ENCODE measurements at places on chromosomes 5 and 9.

DNA sequence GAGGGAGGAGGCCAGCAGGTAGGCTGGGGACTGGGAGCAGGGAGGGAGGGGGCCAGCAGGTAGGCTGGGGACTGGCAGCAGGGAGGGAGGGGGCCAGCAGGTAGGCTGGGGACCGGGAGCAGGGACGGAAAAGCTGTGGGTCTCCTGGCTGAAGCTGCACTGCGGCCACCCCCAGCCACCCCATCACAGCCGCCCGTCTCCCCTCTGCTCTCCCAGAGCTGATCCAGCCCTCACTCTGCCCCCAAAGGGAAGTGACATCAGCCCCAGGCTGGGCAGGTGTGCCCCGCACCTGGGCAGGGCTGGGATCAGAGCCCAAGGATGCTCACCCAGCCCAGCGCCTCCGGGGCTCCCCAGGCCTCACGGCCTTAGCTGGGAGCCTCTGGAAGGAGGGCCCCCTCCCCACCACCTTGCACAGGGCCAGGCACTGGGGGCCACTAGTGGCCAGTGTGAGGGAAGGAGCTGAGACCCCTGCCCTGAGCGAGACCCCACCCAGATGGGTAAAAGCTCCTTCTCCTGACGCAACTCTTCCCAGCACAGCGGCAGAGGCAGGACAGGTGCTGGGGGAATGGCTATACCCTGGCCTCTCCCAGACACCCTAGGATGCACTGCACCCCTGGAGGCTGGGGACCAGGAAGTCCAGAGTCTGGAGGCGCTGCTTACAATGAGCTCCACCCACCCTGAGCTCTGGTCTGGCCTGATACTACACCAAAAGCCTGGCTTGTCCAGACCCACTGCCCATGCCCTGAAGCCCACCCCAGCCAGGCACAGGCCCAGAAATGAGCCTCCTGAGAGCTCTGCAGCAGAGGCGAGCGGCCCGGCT is 11.6 kb downstream of the AGPAT2 start:
- DNase-seq: no peak

DNA sequence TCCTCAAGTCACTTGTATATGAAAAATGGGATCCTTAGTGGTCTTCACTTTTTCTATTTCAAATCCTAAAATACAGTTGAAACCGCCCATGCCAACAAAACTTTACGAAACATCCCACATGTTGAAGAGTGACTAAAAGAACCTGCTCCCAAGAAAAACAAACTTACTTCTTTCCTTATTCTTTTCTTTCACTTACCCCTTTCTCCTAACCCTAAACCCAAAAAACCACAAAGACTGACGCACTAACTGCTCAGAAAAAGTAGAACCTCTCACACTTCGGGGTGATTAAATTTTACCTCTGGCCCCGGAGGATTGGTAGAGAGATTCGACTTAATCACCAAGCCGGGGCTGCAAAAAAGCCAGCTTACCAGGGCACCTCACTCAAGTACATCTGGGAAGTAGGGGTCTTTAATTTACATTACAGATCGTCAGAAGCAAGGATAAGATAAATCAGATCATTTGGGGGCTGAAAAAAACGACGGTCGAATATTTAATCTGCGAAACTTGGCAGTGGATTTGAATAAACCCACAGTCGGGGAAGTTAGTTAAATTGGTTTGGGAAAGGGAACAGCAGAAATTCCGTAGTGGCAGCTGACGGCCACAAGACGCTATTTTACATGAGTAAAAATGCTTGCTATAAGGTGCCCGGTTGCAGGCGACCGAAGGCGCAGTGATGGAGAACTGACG is 1.3 kb downstream of the CDO1 start:
- DNase-seq: no peak

DNA sequence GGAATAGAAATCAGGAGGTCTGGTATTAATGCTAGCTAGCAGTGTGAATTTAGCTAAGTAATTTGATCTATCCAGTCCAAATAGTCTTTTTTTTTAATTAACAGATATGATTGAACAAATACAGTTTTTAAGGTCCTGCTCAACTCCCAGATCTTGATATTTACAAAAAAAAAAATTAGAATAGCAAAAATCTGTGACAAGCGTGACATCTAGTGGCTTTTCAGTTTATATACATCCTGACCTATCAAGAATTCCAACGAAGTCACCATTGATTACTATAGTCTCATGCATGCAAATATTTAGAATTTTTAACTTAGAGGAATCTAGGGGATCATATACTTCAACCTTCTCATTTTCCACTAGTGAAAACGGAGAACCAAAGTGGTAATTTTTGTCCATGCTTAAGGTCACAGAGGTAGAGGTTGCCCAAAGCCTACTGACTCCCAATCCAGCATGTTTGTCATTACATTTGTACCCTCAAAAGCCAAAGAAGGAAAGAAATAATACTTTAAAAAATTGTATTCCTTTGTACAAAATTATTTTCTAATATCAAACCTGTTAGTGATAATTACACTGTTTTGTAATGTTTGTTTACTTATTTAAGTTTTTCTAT is 17.6 kb upstream of the TARS1 start:
- DNase-seq: no peak

DNA sequence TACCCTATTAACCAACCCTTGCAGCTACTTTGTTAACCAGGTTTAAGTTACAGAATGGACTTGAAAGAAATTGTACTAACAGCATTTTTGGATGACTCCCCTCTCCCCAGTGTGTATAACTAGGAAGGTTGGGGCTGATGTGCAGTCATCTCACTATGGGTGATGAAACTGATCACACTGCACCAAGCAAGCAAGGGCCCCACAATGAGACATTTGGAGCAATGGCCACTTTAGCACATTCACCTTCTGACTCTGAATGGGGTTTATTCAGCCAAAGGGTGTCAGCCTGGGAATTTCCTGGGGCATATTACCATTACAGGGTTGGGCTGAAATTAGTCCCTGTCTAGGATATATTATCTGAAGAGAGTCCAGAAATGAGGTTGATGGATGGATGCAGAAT is 18.7 kb upstream of the CYFIP2 start:
- no peak for DNase-seq

GRCh38 chr9:118362596-118362995 is 658.4 kb downstream of the TLR4 start:
- no peak for DNase-seq

DNA sequence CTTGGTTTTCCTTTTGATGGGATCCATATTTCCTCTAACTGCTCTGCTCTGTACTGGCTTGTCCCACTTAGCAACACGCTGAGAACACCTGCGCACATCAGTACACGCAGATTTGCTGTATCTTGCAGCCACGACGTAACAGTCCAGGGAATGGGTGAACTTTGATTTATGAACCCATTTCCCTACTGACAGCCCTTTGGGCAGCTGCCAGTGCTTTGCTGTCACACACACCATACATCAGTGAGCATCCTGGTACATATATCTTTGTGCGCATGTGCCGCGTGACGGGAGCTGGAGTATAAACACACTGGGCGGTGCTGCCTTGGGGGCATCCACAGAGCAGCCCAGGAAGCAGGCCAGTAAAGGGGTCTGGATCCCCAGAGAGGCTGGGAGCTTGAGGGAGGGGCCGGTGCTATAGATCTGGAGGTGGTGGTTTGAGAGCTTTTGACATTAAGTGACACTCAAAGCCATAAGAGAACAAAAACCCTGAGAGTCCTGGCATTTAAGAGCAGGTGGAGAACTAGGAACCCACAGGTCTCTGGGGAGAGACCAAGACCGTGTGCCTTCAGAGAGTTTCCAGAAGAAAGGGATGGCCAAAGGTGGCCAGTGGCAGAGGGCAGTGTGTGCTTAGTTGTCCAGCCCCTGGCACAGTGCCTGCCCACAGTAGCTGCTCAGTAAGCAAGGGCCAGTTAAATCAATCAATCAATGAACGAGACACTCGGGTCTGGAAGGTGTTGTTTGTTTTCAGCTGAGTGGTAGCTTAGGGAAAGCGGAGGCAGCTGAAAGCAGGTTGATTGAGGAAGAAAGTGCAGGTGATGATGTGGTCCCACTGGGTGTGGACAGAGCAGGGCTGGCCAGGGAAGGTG is 53.7 kb downstream of the LMX1B start:
- no peak for DNase-seq

GRCh38 chr9:69237702-69238295 is 63.7 kb downstream of the TJP2 start:
- no peak for DNase-seq

DNA sequence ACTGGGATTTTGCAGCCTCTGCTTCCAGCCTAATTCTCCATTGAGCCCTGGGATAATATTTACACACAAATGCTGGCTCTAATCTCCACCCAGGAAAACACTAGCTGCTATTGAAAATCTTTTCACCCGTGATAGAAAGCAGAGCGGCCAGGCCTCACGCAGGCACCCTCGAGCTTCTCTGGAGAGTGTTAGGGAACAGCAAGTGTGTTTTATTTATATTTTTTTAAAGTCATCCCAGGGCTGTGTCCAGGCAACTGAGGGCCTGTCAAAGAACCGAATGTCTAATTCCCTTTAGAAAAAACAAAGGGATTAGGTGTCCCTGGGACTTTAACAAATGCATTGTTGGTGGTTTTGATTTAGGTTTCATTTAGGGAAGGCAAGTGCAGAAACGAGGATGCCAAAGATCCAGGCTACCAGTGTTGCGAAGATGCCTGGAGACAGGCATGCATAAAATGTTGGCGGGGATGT is 51.2 kb upstream of the SPRY4 start:
- no peak for DNase-seq

DNA sequence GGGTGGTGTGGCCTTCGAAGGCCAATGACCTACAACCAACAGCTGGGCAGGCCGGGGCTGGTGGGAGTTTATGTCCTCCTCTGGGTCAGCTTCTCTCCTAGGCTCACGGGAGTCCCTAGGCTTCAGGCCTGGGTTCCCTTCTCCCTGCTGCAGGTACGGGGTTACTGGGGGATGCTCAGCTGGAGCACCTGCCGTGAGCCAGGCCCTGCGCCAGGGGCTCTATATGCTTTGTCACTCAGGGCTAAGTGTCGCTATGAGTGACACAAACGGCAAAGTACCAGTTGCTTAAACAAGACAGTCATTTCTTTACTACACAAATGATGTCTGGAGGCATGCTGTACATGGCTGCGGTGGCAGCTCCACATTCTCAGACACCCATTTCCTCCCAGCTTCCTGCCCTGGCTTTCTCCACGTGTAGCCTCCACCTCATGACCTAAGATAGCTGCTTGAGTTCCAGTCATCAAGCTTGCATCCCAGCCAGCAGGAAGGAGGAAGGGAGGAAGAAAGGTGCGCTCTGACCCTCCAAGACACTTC is 22.5 kb upstream of the NINJ1 start:
- no peak for DNase-seq

GRCh38 chr5:149636861-149637246 is 55.6 kb downstream of the ARHGEF37 start:
- DNase-seq: no peak
